ENCODE measurements at places on chromosomes 16 and 17.

DNA sequence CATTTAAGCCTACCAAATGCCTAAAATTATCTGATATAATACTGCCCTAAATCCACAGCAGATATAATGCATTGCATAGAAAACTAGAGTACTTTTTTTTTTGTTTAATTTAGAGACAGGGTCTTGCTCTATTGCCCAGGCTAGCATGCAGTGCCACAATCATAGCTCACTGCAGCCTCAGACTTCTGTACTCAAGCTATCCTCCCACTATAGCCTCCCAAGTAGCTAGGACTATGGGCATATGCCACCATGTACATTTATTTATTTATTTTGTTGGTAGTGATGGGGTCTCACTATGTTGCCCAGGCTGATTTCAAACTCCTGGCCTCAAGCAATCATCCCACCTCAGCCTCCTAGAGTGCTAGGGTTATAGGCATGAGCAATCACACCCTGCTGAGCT is 20.0 kb downstream of the BRCA1 start:
- no peak for DNase-seq

DNA sequence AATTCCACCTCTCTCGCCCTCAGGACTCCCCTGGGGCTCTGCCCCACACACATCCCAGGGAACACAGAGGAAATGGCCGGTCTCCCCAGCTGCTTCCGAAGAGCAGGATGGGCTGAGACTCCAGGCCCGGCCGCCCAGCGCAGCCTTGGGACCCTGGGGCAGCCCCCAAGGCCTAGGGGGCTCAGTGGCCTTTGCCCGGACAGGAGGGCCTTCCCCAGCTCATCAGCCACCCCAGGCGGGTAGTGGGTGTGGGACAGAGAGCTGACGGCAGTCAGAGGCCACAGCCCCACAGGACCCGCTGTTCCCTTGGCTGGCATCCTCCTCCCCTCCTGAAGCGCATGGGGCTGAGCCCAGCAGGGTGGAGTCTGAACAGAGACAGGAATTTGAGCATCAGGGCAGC is 6.2 kb upstream of the CBFA2T3 start:
- no peak for DNase-seq

DNA sequence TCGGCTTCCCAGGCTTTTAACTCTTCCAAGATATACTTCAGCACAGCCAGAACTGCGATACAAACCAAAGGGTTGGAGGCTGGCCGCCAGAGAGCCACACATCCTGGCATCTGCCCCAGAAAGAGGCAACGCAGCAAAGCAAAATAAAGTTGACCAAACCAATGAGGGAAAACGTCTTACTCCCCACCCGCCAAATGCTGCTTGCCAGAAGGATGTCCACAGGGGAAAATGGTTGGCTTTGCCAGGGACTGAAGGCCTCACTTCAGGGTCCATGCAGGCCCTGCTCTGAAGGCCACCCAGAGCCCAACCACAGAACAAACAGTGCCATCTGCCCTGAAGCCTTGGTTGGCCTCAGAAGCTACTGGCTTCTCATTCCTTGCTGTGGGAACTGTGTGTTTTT is 15.0 kb downstream of the CACNG1 start:
- no peak for DNase-seq

GRCh38 chr17:75632863-75633485 is at the start of gene SMIM5:
Gene SMIM5, plus strand, starts transcription at chr17:75633434. Its CDS starts 6,768 bp downstream, at chr17:75640202.
- peak; percentile 75 for DNase-seq

DNA sequence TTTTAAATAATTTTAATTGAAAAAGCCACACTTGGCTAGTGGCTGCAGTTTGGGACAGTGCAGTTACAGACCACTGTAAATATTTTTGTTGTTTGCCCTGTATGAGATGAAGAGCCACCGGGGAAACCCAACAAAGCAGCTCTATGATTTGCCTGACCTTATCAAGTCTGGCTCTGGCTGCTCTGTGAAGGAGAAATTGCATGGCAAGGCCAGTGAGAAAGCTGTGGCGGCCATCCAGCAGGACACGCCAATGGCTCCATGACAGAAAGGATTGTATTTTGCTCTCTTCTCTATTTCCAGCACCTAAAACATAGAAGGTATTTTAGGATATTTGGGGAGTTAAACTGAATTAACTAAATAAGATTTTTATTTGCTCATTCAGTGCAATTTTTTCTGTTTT is 330.0 kb upstream of the DYNLRB2 start:
- no peak for DNase-seq

- no peak for DNase-seq
Measured at GRCh38 chr16:68469796-68470460, 21.6 kb upstream of the SMPD3 start.

- DNase-seq = peak; percentile 16
Measured at GRCh38 chr17:6455321-6455705, 11.1 kb downstream of the PIMREG start.

GRCh38 chr16:51565184-51565583 is 414.1 kb upstream of the SALL1 start:
- DNase-seq = no peak

DNA sequence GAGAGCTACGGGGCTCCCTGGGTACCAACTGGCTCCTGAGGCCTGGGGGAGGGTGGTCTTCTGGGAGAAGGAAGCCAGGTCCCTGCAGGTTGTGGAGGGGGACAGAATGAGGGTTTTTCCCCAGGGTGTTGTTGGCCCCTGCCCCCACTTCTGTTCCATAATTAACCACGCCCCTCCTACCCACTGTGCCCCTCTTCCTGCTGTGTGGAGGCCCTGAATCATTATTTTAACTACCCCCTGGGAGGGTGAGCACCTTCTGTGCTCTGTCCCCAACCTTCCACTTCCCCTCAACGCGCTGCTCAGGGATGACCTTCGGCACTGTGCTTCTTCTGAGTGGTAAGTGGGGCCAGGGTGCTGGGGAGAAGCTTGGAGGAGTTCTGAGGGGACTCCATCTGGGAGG is at the start of gene ITGAD:
TSS of gene ITGAD (plus strand) at position 280 of the 400 bp plus-strand sequence. CDS start at position 306, 26 bp downstream.
- no peak for DNase-seq

- no peak for DNase-seq
Measured at GRCh38 chr16:84554627-84555328, 50.3 kb upstream of the MEAK7 start.

GRCh38 chr16:4380119-4381063 is 8.7 kb downstream of the VASN start:
- no peak for DNase-seq

DNA sequence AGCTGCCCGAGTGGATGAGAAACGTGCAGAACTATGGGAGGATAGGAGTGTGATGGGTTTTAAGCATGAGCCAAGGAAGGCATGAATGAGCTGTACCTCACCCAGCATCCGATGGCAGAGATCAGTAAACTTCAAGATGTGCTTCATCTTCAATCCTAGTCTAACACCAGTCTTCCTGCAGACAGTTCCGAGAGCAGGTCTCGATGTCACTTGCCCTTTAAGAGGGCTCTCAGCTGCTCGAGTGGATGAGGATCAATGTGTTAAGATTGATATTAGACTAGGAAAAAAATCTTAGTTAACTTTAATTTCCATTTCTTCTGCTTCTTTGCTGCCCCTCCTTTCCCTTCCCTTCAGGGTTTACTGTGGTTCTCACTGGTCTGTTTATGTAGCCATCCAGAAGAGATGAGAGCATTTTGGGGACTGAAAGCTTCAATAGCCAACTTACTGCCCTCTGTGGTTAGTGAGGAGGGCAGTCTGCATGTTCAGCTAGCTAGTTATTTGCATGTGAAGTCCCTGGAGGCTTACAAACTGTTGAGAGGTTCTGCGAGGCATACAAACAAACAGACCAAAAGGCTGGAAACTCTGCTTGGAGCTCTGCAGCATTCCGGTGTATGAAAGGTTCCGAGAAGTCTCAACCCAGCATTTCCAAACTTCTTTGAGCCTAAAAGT is 15.3 kb downstream of the KLHL36 start:
- no peak for DNase-seq

- DNase-seq = no peak
Measured at GRCh38 chr16:57773655-57774295, 28.5 kb downstream of the KIFC3 start.
